ENCODE measurements at places on chromosomes 16 and 17. TPM values are rescaled to one million over a fixed set of nuclear protein-coding genes. Genes with fewer than 3 reads are reported as not detected.

DNA sequence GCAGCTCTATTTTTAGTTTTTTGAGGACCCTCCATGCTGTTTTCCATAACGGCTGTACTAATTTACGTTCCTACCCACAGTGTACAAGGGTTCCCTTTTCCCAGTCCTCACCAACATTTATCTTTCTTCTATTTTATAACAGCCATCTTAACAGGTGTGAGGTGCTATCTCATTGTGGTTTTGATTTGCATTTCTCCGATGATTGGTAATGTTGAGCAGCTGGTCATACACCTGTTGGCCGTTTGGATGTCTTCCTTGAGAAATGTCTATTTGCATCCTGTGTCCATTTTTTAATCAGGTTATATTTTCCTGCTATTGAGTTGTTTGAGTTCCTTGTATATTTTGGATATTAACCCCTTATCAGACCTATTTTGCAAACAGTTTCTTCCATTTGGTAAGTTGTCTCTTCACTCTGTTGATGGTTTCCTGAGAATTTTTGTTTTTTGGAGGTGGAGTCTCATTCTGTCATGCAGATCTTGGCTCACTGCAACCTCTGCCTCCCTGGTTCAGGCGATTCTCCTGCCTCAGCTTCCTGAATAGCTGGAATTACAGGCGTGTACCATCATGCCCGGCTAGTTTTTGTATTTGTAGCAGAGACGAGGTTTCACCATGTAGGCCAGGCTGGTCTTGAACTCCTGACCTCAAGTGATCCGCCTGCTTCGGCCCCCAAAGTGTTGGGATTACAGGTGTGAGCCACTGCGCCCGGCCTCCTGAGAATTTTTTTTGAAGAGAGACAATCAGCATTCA lies 279.6 kb downstream of the SNX29 start:
- no peaks in the 10 kb centered on the region for H3K27me3 ChIP-seq
- H3K27ac ChIP-seq: no peak overlapping the region
- no peaks in the 10 kb centered on the region for H3K36me3 ChIP-seq
- H3K4me1 ChIP-seq: no peaks in the 10 kb centered on the region
- DNase-seq: no peak

GRCh38 chr17:7997186-7997585 lies 5.2 kb upstream of the GUCY2D start:
- H3K27me3 ChIP-seq: peaks cover 9% of the 10 kb centered on the region
- H3K4me1 ChIP-seq: peaks cover 4% of the 10 kb centered on the region
- H3K36me3 ChIP-seq: no peaks in the 10 kb centered on the region
- no peak overlapping the region for H3K4me3 ChIP-seq
- DNase-seq: peak; percentile 17
- H3K27ac ChIP-seq: no peak overlapping the region

DNA sequence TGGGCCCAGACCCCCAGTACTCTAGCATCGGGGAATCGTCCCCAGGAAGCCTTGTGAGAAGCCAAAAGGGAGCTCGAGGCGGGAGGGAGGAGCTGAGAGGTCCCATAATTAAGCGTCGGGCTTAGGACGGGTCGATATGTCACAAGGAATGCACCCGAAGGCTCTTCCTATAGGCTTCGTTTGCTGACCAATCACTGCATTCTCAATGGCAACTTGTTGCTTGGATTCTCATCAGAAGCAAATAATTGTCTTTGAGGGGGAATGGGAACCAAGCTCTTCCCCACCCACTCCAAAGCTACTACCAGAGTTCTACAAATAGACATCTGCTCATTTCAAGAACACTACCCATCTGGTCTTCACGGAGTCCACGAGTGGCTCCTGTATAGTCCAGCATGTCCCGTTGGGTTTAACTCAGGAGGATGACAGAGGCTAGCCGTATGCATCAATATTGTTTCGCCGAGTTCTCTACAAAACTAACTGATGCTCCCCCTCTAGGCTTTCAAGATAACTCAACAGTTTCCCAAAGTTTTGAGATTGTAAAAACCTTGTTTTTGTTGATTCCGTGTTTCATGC lies 628 bp upstream of the BLMH start:
- no peak for DNase-seq
- H3K4me1 ChIP-seq: peaks cover 24% of the 10 kb centered on the region
- H3K27me3 ChIP-seq: no peaks in the 10 kb centered on the region

- H3K27ac ChIP-seq: peak overlapping the region; percentile 96
- H3K4me1 ChIP-seq: peaks cover 54% of the 10 kb centered on the region
- peak; percentile 83 for DNase-seq
- no peaks in the 10 kb centered on the region for H3K36me3 ChIP-seq
These were observed 468 bp downstream of the IL4R start for GRCh38 chr16:27314161-27314723.

DNA sequence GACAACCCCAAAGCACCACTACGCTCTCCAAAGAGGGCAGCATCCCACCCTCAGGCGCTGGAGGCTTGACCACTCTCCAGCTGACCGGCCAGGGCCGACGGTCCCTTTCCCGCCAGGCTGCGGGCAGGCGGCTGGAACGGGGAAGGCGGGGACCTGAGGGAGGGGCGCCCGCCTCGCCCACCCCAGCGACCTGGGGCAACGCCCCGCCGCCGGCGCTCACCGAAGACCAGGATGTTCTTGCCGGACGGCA lies 431 bp downstream of the DYNC1LI2 start:
- DNase-seq: peak; percentile 40
- peaks cover 4% of the 10 kb centered on the region for H3K36me3 ChIP-seq
- peak overlapping the region; percentile 85 for H3K27ac ChIP-seq
- peak overlapping the region; percentile 64 for H3K4me3 ChIP-seq
- H3K27me3 ChIP-seq: no peaks in the 10 kb centered on the region

- no peaks in the 10 kb centered on the region for H3K27me3 ChIP-seq
- no peak overlapping the region for H3K27ac ChIP-seq
- no peaks in the 10 kb centered on the region for H3K4me1 ChIP-seq
- DNase-seq: no peak
- no peak overlapping the region for H3K4me3 ChIP-seq
These were observed 176.8 kb upstream of the ASIC2 start for GRCh38 chr17:33469911-33470310.

- no peak overlapping the region for H3K4me3 ChIP-seq
- no peak for DNase-seq
- no peaks in the 10 kb centered on the region for H3K27me3 ChIP-seq
- no peaks in the 10 kb centered on the region for H3K4me1 ChIP-seq
- no peak overlapping the region for H3K27ac ChIP-seq
These were observed 256.9 kb downstream of the ENGASE start for GRCh38 chr17:79331492-79331891.

DNA sequence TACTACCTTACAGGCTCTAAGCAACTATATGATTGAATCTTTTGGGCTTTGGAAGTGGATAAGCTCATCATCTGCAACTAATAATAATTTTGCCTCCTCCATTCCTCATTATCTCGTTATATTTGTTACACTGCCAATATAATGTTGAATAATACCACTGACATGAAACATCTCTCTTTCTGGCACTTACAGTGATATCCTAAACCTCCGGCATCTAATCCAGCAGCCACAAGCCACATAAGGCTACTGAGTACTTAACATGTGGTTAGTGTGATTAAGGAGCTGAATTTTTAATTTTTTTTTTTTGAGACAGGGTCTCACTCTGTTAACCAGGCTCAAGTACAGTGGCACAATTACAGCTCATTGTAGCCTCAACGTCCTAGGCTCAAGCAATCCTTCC lies 9.6 kb downstream of the CDC42EP4 start:
- no peak overlapping the region for H3K27ac ChIP-seq
- H3K4me1 ChIP-seq: no peaks in the 10 kb centered on the region
- H3K4me3 ChIP-seq: no peak overlapping the region
- no peak for DNase-seq
- no peaks in the 10 kb centered on the region for H3K27me3 ChIP-seq

DNA sequence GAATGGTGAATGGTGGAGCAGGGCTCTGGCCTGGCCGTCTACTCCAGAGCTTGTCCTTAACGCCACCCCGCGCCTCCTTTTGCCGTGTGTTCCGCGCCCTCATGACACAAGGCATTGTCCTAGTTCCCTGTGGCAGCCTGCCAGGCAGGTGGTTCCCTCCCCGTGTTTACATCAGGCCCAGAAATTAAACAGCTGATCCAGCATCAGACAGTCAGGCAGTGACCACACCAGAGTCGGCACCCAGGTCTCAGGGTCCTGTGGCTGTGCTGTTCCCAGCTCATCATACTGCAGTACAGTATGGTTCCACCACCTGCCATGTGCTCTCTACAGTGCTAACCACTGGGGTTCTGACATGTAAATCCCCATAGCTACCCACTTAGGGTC lies 119.7 kb downstream of the RAB11FIP4 start:
- H3K27me3 ChIP-seq: no peaks in the 10 kb centered on the region
- H3K4me1 ChIP-seq: peaks cover 55% of the 10 kb centered on the region
- no peak overlapping the region for H3K4me3 ChIP-seq

DNA sequence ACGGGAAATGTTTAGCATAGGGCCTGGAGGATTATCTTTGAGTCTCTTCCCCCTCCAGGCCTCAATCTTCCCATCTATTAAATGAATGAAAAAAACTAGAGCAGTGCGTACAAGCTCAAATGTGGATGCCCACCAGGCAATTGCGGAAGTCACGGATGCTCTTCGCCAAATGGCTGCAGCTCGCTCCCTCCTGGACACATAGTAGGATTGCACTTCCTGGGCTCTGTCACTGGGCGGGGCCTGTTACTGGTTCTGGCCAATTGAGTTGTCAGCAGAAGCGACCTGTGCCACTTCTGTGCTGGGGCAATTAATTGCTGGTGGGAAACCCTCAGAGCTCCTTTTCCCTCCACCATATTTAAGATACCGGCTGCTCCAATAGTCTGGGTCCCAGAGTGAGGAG lies 168.2 kb upstream of the IRX6 start:
- H3K36me3 ChIP-seq: no peaks in the 10 kb centered on the region
- H3K4me3 ChIP-seq: no peak overlapping the region
- no peaks in the 10 kb centered on the region for H3K27me3 ChIP-seq
- no peak overlapping the region for H3K27ac ChIP-seq
- no peaks in the 10 kb centered on the region for H3K4me1 ChIP-seq
- DNase-seq: no peak

Gene ANKS4B
- total RNA-seq: not detected
